Iris pigment epithelial cell (primary cell): ENCODE measurements at places on chromosomes 3 and 15.

DNA sequence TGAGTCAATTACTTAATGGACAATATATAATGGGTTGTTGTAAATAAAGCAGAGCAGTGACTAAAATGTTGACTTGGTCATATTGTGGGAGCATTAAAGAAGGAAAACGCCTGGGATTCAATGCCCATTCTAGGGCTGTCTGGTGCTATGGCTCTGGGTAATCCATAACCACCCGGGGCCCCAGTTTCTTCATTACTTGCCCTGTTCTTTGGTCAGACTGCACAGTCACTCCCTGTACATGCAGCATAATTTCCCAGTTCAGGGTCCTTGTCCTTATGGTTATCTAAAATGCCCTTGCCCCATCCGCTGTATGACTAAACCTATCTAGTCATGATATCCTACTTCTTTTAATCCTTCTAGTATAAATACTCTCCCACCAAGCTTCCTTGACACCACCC, 27.5 kb upstream of the DENND4A start:
- DNase-seq = peak; percentile 76

DNA sequence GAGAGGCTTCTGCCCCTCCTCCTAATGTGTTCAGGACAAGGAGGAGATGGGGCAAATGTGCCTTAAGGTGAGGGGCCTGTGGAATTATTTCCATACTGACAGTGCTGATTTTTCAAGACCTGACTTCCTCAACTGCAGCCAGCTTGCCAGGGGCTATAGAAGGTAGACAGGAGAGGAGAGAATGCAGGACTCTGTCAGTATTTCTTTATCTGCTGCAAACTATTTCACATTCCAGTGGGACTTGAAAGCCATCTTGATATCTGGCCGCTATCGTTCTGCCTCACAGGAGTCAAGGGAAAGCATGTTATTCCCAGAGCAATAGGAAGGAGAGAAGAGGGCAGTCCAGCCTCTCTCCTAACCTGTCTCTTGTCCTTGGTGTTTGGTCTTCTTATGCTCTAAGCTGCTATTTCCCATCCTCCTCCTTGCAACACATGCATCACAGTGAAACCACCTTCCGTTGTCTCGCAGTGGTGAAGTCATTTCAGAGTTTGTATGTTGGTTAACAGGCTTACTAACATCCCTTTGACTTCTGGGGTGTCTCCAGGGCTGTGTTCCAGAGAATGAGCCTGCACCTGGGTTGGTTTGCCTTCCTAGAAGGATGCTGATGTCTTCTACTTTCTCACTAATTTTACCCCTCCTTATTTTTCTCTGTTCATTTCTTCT, 95.1 kb upstream of the MRPS22 start:
- DNase-seq = no peak

DNA sequence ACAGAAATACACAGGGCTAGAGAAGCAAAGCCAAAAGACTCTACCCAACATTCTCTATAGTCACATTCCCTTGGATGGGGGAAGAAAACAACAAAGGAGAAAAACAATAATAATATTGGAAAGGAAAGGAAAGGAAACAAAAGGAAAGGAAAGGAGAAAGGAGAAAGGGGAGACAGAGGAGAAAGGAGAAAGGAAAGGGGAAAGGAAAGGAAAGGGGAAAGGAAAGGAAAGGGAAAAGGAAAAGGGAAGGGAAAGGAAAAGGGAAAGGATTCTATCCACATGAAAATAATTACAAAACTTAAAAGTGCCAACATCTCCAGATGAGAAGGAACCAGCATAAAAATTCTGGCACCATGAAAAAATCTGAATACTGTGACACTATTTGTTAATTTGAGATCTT, 54.1 kb upstream of the MNS1 start:
- DNase-seq = no peak

DNA sequence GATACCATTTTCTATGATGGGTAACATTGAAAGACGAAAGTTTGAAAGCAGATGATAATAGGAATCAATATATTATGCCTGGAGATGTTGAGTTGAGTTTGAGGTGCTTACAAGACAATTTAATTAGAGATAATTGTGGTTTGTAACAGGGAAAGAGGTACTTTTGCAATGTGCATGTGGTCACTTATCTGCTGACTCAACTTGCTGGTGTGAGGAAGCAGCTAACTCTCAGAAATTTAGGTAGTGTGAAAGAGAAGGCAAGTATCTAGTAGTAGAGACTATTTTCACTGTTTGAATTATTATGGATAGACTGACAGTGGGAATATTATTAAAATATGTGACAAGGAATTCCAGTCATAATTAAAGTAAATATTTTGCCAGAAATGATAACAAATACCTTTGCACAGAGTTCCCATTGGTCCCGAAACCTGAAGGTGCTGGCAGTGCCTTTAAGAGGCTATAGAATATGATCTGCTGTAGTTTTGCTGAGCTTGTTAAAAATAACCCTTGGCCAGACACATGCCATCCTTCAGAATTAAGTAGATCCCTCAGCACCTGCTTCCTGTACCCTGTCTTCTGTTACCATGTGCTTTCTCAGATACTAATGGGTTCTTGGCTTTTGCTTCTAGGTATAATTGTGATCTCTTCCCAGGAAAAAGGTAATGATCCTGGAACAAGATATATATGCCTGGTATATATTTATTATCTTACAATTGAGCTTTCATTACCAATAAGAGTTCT, 315.9 kb downstream of the BCHE start:
- DNase-seq = no peak

- DNase-seq = no peak
These were observed 54.1 kb upstream of the PPIB start for GRCh38 chr15:64216730-64217428.

- peak; percentile 74 for DNase-seq
These were observed 158.8 kb downstream of the CLSTN2 start for GRCh38 chr3:140093742-140094141.

- DNase-seq = no peak
These were observed 421.2 kb upstream of the TPRG1 start for GRCh38 chr3:188750617-188751016.

DNA sequence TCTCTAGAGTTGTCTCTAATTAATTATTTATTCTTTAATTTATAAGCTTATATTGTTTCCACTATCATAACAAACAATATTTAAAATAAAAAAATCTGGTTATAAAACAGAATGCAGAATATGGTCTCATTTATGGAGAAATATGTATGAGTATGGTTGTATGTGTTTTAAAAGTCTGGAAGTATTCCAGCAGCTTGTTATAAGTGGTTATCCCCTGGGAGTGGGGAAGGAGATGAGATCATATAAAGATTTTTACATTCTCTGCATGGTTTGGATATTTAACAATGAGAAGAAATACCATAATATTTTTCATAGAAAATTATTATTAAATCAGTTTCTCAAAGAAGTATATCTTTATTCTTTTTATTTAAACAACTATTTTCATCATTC, 135.4 kb upstream of the MB21D2 start:
- peak; percentile 22 for DNase-seq

DNA sequence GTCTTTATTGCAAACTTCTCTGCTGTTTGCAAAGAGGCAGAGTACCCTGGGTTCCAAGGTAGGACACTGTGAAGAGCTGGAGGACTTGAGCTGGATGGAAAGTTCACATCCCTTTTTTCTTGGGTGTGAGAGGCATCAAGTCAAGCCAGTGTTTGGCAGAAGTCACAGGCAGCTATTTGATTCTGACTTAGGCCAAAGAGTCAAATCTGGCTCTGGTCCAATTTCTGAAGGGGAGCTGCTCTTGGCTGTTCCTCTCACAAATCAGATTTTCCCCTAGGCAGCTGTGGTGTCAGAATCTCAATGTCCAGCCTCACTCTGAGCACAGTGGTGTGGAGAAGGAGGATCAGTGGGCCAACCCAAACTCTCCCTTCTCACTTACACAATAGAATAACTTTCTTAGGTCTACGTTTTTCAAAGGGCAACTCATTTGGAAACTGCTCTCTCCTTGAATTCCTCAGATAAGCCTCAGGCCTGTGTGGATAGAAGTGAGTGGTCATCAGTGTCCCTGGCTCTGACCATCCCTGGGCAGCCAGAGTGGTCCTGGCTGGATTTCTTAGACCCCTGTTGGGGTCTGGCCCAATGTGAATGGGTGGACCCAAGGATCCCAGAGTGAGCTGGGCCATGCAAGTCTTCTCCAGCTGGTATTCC, 18.2 kb upstream of the AMOTL2 start:
- DNase-seq = no peak

DNA sequence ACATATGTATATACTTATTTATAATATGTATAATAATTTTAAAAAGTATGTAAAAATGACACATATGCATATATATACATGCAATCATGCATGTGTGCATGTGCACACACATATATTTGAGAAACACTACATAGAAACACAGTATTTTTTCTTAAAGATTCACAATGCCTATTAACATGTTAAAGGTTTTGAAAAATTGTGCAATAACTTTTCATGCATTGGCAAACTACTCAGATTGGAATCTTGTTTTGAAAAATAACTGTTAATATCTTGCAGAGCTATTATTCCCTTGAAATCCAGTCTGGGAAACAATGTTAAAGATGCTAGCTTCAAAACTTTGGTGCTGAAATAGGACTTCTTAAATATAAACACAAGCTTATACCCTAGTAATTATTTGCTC, 256.2 kb upstream of the P2RY1 start:
- DNase-seq = no peak

DNA sequence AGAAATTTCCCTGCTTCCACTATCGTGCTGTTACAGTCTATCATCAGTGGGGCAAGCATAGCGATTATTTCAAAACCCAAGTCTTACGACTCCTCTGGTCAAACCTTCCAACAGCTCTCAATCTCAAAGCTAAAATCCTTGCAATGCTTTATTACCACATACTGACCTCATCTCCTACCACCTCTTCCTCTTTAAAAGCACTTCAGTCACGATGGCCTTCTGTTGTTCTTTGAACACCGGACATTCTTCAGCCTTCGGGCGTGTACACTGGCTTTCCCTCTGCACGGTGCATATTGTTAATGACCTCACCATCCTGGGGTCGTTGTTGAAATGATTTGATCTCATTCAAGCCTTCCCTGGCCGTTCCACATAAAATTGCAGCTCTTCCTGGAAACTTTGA, 31.1 kb downstream of the MAGEL2 start:
- peak; percentile 1 for DNase-seq
